Effector CD4-positive, alpha-beta T cell (primary cell): ENCODE measurements at places on chromosomes 3 and 15.

- no peak for DNase-seq
Measured at GRCh38 chr3:126345641-126346460, 11.4 kb downstream of the KLF15 start.

GRCh38 chr15:60091157-60091556, 87.0 kb downstream of the FOXB1 start:
- no peak for DNase-seq

DNA sequence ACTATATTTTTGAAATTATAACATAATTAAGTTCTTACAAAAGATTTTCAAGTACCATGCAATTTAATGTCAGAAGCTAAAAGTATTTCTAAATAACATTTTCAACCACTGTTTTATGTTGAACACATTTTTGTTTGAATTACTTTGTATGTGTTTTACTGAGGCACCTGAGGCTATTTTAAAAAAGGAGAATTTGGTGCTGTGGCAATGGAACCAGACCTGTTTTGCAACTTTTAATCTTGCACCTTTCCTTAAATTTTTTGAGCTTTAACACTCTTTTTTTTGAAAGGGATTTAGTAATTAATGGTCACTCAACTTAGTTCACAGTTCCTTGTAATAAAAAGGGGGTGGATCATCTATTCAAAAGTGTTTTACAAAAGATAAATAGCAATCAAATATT, 561.6 kb downstream of the ZBBX start:
- no peak for DNase-seq

DNA sequence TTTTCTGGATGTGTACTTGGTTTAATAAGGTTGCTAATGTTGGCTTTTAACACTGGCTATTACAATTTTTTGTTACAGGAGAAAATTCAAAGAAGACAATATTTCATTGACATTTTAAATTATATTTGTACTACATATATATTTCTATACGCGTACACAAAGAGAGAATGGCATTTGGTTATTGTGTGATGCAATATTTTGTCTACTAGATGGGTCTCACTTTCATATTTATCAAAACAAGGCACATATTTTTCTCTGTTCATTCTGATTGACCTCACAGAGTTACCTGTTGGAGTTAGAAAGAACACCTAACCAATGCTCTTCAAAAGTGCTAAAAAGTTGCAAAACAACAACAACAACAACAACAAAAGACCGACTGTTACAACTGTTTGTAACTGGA, 50.2 kb upstream of the VGLL3 start:
- DNase-seq, result no peak

DNA sequence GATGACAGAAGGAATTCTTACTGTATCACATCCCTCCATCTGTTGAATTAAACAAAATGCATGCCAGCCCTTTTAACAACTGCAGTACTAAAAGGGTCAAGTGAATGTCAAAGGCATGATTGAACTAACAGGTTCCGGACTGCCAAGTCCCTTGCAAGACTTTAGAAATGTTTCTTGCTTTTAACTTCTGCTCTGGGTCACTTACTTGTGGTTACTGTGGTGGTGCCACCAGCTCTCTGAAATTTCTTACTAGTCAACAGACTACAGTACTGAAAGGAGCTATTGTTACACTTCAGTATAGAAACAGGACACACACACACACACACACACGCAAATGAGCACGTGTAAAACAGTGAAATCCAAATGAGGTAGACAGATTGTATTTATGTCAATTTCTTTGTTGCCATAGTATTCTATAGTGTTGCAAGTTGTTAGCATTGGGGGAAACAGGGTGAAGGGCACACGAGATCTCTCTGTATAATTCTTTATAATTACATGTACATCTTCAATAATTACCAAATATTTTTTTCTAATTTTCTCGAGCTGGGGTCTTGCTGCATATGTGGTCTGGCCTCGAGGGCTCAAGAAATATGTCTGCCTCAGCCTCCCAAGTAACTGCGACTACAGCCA, 79.9 kb upstream of the SLC25A26 start:
- DNase-seq, result no peak

DNA sequence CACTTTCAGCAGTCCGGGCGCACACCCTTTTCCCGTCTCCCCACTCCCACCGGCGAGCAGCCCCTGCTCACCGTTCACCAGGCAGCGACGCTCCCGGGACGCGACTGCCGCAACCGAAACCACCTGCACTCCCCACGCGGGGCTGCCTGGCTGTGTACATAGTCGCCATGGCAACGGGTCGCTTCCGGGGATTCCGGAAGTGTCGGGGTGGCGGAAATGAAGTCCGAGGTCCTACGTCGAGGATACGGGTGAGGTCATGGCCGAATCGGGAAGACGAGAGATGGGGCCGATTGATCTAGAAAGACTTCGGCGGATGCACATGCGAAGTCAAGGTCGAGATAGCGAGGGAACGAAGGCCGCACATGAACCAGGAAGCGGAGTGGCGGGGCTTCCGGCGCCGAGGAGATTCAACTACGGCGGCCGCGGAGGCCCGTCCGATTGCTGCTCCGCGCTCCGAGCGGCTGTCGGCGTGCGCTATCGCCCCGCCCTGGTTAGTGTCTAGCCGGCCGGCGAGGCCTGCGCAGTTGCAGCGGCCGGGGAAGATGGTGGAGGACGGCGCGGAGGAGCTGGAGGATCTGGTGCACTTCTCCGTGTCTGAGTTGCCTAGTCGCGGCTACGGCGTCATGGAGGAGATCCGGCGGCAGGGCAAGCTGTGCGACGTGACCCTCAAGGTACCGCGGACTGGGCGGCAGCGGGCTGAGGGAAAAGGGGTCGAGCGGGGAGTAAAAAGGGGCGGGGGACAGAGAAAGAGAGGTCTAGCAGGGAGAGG, at the start of the genes KIF9 and KLHL18:
Gene KIF9, minus strand, starts transcription at position 376 of the 769 bp plus-strand sequence. CDS start 5,425 bp downstream, outside the sequence.
Gene KLHL18, plus strand, starts transcription at position 521 of the 769 bp plus-strand sequence. Its CDS starts 22 bp downstream, at position 543.
- peak; percentile 98 for DNase-seq

DNA sequence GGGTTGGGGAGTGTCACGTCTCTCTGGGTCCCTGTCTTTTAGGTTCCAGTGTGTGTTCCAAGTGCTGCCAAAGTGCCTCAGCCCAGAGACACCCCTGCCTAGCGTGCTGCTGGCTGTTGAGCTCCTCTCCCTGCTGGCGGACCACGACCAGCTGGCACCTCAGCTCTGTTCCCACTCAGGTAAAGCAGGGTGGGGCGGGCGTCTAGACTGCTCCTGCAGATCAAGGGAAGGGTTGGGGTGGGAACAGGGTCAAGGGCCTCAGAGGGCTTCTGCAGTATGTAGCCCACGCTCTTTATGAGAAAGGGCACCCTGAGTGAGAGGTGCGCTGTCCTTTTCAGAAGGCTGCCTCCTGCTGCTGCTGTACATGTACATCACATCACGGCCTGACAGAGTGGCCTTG, 17.2 kb downstream of the ATRIP start:
- no peak for DNase-seq

GRCh38 chr3:13134166-13134878, 61.1 kb upstream of the IQSEC1 start:
- no peak for DNase-seq

DNA sequence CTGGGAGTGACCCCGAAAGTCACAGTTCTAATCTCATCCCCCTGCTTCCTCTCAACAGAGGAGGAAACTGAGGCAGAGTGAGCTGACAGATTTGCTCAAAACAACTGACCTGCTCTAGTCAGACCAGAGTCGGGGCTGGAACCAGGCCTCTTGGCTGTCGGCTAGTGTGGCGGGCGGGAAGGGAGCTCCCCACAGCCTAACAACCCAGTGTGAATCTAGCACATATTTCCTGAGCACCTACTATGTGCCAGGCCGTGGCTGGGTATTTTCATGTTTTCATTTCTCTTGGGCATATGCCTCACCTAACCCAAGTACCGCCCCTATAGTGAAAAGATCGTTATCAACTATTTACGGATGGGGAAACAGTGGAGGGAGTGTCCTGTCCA, 27.2 kb downstream of the GRIP2 start:
- DNase-seq, result no peak

- DNase-seq, result no peak
Measured at GRCh38 chr15:57323299-57323805, 53.0 kb upstream of the CGNL1 start.

- no peak for DNase-seq
Measured at GRCh38 chr3:184565421-184566211, 4.0 kb downstream of the EPHB3 start.

DNA sequence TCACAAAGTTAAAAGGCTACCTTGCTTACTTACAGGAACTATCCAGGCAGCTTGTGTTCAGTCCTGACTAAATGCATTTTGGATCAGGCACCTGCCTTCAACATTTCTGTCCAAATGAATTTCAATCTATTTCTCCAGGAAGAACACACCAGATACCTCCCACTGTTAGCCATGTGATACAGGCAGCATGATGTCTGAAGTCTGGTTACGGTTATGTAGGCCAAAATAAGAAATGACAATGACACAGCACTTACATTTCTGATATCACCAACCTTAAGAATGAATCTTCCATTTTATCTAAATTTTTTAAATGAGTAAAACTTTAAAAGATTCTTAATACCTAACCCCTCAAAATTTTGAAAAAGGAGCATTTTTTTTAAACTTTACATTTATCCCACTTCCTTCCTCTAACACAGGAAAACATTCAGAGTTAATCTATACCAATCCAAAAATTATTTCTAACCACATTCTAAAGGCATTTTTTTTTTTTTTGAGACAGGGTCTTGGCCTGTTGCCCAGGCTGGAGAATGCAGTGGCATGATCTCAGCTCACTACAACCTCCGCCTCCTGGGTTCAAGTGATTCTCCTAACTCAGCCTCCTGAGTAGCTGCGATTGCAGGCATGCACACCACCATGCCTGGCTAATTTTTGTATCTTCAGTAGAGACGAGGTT, at the start of gene MAP4:
Gene MAP4, minus strand, starts transcription at position 116 of the 673 bp plus-strand sequence. CDS start 17,556 bp downstream, outside the sequence.
- no peak for DNase-seq

DNA sequence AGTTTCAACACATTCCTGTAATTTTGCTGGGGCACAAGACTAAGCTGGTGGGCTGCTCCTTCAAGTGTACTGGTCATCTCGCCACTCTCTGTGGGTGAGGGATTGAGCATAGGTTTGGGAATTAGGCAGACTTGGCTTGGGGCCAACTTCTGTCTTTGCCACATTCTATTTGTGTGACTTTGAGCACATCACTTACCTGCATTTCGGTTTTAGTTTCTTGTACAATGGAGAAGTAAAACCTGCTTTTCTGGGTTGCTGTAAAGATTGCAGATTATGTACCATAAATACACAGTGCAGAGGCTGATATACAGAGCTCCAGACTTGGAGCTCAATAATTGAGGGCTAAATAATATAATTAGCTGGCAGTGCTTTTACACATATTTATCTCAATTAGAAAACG, 162.1 kb downstream of the C3orf38 start:
- DNase-seq, result no peak

- no peak for DNase-seq
Measured at GRCh38 chr3:24953060-24953771, 458.6 kb upstream of the THRB start.

DNA sequence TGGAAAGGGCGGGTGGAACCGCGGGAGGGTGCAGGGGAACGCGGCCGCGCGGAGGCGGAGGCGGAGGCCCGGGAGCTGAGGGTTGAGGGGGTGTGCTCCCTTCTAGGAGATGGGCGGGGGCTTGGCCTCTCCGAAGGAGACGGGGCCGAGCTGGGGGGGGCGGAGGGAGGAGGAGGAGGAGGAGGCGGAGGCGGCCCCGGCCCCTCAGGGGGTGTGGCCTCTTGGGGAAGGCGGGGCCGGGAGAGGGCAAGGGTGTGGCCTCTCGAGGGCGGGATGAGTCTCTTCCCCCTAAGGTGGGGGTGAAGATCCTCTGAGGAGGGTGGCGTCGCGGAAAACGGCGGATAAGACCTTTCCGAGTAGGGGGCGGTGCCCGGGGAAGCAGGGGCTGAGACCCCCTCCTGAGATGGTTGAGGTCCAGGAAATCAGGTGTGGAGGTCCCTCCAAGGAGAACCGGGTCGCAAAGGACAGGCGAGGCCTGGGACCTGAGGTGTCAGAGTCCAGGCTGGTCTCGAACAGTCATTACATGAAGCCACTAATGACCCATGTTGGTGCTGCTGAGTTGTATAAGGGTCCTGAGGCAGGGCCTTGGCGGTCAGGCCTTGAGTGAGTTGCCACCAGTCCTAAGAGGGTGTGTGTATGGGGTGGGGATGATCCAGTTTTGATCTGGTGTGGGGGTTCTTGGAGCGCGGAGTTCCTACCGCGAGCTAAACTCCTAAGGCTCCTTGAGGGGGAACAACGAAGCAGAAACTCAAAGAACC, 759 bp downstream of the WDR6 start:
- DNase-seq, result peak; percentile 81

- DNase-seq, result no peak
Measured at GRCh38 chr3:157746391-157746790, 243.2 kb upstream of the VEPH1 start.

DNA sequence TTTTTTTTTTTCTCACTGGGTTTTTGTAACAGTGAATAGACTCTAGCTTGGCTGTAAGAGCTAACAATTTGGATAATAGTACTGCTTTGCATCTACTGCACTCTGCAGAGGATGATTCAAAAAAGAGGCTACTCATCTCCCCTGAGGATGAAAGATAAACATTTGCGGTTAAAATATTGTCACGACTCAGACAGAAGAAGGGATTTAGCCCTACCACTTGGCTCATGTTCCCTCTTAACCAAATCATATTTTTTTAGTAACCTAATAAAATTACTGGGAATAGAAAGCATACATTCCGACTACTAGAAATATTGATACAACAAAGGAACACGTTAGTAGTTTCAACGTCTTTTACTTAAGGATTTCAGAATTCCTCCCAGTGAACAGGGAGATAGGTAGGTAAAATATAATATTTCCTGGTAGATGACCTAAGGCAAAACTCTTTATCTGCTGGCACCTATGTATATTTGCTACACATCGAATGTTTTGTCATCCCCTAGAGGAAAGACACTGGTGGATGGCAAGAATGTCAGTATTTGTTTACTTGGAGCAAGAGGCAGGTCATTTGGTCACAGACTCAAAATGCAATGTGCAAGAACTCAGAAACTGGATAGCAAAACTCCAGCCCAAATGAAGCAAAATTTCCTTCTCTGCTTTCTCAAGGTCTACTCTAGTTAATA, 110.8 kb downstream of the GREM1 start:
- DNase-seq, result no peak

DNA sequence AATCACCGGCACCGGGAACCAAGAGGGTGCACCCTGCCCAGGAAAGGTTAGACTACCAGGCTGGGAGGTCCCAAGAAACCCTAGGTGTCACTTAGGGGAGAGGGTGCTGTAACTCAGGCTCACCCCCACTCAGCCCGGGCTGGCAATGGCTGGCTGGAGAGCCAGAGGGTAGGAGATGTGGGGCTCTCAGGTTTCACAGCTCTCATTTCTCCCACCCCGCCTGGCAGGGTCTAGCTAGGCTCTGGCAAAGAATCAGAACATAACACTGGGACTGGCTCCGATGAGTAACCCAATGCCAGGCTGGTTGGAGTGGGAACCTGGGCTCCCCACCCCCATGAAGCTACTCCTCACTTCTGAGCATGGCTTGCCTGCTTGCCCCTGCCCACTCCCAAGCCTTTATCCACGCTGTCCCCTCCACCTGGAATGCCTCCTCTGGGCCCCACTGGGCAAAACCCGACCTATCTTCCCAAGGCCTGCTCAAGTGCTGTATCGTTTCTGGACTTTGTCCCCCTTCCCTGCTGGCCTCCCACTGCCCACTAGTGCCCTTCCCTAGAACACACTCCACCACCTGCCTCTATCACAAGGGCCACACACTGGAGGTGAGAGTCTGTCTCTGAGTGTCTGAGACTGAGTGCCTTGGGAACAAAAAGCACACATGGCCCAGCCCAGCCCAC, 2.0 kb downstream of the CIB2 start:
- DNase-seq, result no peak
